ENCODE measurements at places on chromosomes 13 and 19.

DNA sequence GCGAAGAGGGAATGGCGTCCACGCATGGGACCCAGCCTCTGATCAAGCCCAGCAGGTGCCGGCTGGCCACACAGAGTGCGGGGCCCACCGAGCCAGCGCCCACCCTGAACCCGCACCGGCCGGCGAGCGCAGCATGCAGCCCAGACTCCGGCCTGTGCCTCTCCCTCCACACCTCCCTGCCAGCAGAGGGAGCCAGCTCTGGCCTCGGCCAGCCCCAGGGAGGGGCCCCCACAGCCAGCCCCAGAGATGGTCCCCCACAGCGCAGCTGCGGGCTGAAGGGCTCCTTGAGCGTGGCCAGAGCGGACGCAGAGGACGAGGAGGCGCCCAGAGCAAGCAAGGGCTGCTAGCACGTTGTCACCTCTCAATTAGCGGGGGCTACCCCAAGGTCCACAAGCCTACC, 904.5 kb downstream of the SLITRK6 start:
- no peak for DNase-seq

- peak; percentile 48 for DNase-seq
Observed at GRCh38 chr19:42419309-42419708, 7.9 kb downstream of the LIPE start.

DNA sequence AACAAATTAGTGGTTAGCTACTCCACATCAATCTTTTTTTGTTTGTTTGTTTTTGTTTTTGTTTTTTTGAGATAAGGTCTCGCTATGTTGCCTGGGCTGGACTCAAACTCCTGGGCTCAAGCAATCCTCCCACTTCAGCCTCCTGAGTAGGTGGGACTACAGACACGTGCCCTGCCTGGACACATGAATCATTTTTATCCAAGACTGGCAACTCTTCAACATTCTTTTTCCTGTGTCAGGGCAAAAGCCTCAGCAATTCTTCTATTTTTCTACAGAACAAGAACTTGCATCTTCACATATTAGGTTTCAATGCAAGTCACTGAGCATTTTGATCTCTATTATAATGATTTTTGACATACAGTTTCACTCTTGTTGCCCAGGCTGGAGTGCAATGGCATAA, 76.8 kb upstream of the LRCH1 start:
- no peak for DNase-seq

GRCh38 chr13:33352041-33352440, 66.5 kb upstream of the STARD13 start:
- no peak for DNase-seq

Data from posterior vena cava (tissue), 2 donors.